ENCODE measurements at places on chromosomes 2 and 18.

DNA sequence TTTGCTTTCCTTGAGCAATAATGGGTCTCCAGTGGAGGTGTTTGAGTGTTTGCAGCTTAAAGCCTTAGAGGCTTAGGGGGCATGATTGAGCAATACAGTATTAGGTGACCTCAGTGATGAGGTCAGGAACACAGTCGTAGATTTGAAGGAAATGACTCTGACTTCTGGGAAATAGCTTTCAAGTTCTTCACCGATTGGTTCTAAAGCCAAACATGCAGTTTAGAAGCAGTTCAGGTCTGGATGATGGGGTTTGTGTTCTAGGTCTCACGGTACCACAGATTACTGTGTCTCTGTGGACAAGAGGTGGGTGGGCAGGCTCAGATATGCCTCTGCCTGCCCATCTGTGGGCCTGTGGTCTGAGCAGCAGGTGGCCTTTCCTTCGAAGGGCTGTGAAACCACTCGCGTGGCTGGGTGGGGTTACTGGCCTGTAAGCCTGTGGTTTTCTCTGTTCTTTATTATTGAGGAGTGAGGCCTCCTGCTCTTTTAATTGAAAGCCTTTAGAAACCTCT, 7.8 kb downstream of the MTHFD2 start:
- DNase-seq = no peak

- no peak for DNase-seq
Observed at GRCh38 chr2:127449898-127450297, 31.7 kb downstream of the PROC start.

DNA sequence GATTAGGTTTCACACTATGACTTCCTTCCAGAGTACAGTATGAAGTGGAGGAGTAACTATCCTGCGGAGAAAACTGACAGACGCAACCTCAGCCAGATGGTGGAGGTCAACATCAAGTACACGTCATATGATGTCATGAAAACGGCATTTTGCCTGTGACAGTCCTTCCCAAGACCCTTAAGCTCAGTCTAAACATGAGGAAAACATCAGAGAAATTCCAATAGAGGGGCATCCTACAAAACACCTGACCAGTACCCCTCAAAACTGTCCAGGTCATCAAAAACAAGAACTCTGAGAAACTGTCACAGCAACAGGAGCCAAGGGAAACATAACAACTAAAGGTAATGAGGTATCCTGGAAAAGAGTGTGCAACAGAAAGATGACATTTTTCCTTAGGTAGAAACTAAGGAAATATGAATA, 1.7 kb downstream of the RNU4ATAC start:
- DNase-seq = no peak

DNA sequence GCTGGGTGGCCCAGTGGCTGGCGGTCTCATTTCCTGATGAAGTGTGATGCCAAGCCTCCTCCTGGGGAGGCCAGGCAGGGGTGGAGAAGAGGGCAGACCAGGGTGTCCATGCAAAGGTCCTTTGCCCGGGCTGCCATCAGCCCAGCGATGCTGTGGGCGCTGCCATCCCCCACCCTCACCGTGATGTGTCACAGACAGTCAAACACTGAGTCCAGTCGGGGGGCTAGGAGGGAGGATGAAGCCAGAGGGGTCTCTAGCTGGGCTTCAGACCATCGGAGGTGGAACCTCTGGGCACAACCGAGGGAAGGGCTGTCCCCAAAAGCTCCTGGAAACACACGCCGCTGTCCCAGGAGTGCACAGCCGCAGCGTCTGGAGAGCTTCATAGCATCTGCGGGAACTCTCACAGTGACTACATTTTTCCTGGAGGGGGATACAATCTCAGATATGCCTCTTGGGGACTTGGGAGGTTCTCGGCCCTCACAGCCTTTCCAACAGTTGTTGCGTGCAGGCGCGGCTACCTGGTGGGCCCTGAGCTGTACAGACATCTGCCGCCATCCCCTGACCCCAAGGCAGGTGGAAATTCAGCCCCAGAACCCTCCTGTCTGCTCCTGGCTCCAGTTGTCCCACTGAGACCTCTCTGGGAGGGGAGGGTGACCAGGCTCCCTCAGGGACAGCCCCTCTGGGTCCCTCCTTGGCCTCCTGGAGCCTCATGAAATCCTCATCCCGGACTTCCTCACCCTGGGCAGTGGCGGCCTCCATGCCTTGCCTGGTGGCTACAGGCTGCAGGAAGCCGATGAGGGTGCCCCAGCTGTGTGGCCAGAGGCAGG, 26.5 kb upstream of the OTOS start:
- no peak for DNase-seq

GRCh38 chr2:16153754-16154035, 213.3 kb downstream of the MYCN start:
- DNase-seq = no peak

GRCh38 chr2:46336283-46336959, 39.2 kb downstream of the EPAS1 start:
- DNase-seq = no peak

GRCh38 chr2:178756343-178756742, 50.9 kb downstream of the TTN start:
- no peak for DNase-seq

Measured in effector CD8-positive, alpha-beta T cell (primary cell).